ENCODE measurements at places on chromosomes 7 and 10.

GRCh38 chr7:44183386-44183785, 5.9 kb downstream of the GCK start:
- no peak for DNase-seq

- DNase-seq, result no peak
Observed at GRCh38 chr7:98474558-98474957, 73.7 kb upstream of the BAIAP2L1 start.

- no peak for DNase-seq
Observed at GRCh38 chr7:77348371-77348813, 67.8 kb downstream of the GSAP start.

DNA sequence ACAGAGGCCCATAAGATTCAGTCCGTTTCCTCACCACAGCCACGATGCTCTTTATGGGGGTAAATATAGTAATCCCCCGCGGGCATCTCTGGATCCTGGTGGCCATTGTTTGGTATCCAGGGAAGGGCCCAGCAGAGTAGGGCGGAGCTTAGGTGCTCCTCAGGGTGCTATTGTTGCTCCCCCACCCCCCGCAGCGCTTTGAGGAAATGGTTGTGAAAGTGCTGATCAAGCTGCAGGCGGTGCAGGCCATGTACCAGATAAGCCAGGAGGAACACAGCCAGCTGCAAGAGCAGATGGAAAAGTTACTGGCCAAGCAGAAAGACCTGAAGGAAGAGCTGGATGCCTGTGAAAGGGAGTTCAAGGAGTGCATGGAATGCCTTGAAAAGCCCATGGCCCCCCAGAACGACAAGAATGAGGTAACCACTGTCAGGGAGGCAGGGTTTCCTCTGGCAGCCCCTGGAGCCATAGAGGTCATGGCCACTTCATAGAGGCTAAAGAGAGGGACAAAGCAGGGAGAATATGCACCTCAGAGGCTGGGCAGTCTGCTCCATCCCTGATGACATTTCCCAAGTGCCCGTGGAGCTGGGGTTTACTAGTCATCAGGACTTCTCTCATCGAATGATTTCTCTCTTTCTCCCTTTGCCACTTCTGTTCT, 17.6 kb upstream of the FLNC start:
- DNase-seq, result no peak

GRCh38 chr7:5230265-5231067, 40.4 kb downstream of the WIPI2 start:
- no peak for DNase-seq

DNA sequence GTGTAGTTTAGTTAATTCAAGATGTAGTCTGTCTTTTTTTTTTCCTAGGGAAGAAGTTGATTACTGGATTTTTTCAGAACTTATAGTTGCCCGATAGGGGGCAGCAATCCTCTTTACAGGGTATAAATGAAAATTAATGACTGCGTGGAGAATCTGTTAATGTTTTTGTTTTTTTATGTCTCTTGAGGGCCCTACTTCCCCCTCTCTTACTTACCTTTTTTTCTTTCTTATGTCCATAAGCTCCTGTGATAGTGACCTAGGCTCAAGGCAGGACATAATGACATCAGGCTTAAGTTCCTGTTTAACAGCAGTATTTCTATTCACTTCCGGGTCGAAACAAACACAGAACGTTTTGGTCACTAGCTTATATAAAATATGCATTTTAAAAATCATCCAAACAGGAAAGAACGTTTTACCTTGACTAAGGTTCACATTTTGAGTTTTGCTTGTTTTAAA, 18.8 kb downstream of the CDC123 start:
- DNase-seq, result peak; percentile 26

DNA sequence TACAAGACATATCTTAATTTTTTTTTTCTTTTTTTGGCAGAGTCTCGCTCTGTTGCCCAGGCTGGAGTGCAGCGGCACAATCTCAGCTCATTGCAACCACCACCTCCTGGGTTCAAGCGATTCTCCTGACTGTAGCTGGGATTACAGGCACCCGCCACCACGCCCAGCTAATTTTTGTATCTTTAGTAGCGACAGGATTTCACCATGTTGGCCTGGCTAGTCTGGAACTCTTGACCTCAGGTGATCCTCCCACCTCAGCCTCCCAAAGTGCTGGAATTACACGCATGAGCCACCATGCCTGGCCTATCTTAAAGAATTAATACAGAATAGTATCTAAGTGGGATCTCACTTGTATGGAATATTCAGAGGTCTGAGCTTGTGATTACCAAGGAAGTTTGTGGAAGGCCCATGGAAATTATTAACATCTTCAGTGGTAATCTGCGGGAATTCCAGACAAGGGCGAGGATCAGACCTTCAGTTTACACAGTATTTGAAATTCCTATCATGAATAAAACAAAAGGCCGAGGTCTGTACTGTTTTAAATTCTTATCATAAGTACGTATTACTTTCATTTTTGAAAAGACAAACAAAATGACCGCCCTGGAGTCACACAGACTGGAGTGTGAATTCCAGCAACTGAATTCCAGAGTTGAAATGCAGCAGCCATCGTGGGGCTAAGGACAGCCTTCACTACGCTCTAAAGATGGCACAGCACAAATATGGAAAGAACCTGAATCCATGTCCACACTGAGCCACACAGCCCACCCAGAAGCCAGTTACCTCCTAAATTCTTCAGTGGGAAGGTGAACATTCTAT, 16.7 kb downstream of the GPRIN2 start:
- DNase-seq, result no peak

- no peak for DNase-seq
Observed at GRCh38 chr7:32042900-32043299, 27.3 kb downstream of the PDE1C start.

GRCh38 chr10:117424171-117424570, 48.9 kb upstream of the PDZD8 start:
- no peak for DNase-seq

- DNase-seq, result no peak
Observed at GRCh38 chr7:64886956-64887545, 16.0 kb upstream of the ZNF273 start.

DNA sequence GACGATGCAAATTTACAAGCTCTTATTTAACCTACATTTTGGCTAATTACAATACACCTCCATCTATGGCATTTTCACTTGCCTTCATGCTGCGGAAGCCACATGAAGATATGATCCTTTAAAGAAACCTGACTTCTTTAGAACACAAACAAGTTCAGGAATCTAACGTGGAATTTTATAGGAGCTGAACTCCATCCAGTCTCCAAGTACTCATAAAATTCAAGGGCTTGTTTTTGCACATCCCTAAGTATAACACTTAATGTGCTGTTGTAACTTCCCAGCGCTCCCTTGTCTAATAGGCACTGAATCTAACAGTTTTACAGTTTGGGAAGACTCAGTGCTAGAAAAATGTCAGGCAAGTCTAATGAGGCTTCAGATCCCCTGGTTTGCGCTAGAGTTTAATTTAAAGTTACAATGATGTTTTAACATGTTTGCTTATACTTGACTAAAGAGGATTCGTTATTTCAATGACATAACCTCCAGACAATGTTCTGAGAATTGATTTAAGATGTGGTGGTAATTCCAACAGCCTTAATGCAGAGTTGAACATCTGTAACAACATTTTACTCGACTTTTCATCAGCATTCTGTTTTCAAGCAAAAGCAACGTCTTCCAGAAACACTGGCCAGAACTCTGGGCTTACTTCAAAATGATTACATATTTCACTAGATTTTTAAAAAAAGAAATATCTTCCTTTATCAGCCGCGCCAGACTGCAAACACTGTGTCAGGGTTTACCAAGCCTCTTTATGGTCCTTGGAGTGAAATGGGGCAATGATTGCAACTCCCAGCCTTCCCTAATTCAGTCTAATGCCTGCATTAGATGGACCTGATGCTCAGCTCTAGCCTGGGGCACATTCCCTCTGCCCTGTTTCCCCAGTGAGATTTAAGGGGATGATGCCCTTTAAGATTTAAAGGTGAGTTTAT, 664.3 kb downstream of the KCNMA1 start:
- no peak for DNase-seq

GRCh38 chr10:30176182-30176581, 116.8 kb upstream of the JCAD start:
- no peak for DNase-seq

- no peak for DNase-seq
Observed at GRCh38 chr10:5013385-5013784, 9.7 kb upstream of the AKR1C2 start.

GRCh38 chr10:126459032-126459831, 71.0 kb upstream of the ADAM12 start:
- DNase-seq, result no peak

- DNase-seq, result no peak
Observed at GRCh38 chr10:129004398-129004797, 462.6 kb upstream of the MGMT start.

DNA sequence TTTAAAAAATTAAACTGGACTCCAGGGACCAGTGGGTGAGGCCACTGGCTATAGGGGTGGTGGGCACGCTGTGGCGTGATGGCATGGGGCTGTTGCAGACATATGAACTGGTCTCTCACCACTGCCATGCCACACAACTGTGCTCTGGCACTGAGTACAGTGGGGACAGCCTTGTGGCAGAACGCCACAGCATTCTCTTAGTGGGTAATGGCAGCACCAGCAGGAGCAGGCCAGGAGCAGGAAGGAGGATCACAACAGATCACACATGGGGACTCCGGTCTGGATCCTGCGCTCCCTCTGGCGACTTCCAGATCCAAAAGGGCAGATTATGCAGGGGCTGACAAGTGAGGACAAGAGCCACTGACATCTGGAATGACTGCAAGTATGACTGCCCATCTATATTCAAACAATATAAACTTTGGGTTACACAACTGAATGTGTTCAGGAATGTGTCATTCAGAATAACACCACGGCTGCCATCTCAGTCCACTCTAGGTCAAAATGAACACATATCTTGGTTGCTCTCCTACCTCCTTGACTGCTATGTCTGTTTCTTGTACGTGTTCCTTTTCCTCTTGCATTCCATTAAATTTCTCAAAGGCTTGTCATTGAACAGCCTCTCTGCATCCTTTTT, 176.0 kb downstream of the KMT2E start:
- DNase-seq, result no peak

GRCh38 chr7:35701287-35701900, 6.5 kb upstream of the HERPUD2 start:
- no peak for DNase-seq

GRCh38 chr10:30587522-30588031, 42.0 kb downstream of the LYZL2 start:
- no peak for DNase-seq

GRCh38 chr10:128631801-128632241, 505.6 kb upstream of the MKI67 start:
- no peak for DNase-seq

- no peak for DNase-seq
Observed at GRCh38 chr10:131620314-131620713, 280.5 kb upstream of the PPP2R2D start.

DNA sequence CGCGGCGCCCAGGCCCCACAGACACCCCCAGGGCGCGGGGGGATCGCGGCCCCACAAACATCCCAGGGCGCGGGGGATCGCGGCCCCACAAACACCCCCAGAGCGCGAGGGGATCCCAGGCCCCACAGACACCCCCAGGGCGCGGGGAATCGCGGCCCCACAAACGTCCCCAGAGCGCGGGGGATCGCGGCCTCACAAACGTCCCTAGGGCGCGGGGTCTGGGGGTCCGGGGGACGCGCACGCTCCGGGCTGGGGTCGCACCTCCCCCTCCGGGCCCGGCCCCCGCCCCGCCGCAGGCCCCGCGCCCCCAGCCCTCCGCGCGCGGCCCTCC, 382 bp downstream of the DIP2C start:
- no peak for DNase-seq

DNA sequence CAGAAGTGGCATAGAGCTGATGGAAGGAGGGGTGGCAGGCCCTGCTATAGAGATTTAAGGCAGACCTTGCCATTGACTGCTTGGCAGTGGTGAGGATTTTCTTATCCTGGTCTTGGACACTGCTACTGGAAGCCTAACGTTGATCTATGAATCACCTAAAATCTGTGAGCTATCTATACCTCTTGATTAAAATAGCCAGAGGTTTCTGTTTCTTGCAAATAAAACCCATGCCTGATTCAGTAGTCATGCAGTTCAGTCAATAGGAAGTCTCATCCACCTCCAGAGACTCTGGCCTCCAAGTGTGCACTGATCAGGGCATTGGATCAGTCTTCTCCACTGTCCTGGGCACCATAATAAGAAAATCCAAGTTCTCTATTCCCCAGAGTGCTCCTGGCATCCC, 286.5 kb downstream of the PTEN start:
- DNase-seq, result no peak

GRCh38 chr7:34130558-34131295, 225.4 kb downstream of the BMPER start:
- no peak for DNase-seq

DNA sequence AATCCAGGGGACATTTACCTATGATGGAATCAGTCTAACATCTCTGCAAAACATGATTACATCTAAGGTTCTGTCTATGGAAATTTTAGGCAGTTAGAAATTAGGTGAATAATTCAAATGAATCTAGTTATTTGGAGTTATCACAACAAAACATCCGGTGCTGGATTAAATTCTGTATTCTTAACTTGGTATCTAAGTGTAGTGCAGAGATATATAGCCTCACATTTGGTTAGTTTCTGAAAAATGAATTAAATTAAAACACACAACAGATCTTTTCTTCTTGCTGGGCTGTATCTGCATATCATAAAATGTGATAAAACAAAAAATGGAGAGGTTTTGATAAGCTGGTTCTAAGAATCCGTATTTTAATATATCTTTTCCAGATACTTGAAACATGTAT, 354.1 kb downstream of the PCLO start:
- DNase-seq, result no peak

GRCh38 chr7:10815546-10815945, 158.1 kb upstream of the PHF14 start:
- no peak for DNase-seq

- no peak for DNase-seq
Observed at GRCh38 chr7:191981-192649, at the start of gene FAM20C. FAM20C (plus strand) TSS chr7:192571; CDS start chr7:193200, 629 bp downstream.

GRCh38 chr7:150986099-150986512, 4.7 kb upstream of the NOS3 start:
- DNase-seq, result peak; percentile 33

GRCh38 chr7:134910214-134910890, 76.0 kb upstream of the AGBL3 start:
- DNase-seq, result no peak

- DNase-seq, result no peak
Observed at GRCh38 chr7:113120647-113121046, 2.3 kb upstream of the SMIM30 start.

GRCh38 chr10:43852149-43852548, 203.5 kb upstream of the ZNF32 start:
- no peak for DNase-seq

GRCh38 chr7:98133621-98134303, 27.1 kb downstream of the LMTK2 start:
- DNase-seq, result no peak

DNA sequence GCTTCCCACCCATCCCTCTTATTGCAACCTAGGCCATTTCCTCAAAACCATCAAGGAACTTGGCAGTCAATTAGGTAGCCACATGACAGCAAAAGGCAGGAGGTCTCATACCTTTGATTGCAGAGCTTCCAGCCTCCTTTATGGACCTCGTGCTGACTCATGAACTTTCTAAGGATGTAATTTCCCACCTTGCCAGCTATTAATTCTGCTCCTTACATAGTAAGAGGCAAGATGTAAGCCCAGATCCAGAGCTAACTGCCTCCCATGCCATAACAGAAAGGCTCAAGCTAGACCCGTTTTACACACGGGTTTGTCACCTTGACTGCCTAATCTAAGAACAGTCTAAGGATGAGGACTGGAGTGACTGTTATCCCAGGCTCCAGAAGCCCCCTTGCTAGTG, 565.7 kb downstream of the KCNMA1 start:
- no peak for DNase-seq

GRCh38 chr7:24836084-24836483, 78.8 kb upstream of the GSDME start:
- DNase-seq, result no peak
